ENCODE measurements at places on chromosomes 16 and 17.

GRCh38 chr16:89130448-89130847 lies 36.8 kb downstream of the ACSF3 start:
- DNase-seq, result no peak

DNA sequence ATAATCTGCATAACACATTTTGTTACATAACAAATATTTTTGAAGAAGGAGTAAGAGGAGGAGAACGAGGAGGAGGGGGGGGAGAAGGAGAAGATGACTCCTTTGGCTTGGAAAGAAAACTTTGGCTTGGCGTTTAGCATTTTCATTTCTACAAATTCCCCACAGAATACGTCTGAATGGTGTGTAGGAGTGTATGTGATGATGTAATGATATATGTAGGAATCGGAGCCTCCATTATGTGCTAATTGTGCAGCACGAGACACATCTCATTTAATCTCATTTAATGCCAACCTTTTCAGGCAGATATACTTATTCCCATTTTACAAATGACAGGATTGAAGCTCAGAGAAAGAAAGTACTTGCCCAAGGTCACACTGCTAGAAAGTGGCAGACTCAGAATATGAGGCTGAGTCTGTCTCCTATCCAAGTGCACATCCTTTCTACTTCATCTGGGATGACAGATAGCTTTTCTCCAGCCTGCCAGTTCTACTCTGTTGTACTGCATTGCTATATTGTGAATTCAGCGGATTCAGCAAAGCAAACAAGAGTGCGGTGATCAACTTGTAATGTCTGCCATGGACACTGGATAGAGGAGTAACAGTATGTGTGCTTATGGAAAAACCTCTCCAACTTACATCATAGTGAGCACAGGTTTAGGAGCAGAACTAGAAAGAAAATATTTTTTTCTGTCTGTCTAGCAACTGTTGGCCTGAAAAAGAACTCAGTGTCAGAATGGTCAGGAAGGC lies 10.4 kb upstream of the SLC47A2 start:
- no peak for DNase-seq

GRCh38 chr16:48684148-48684547 lies 74.2 kb upstream of the N4BP1 start:
- no peak for DNase-seq

- DNase-seq, result peak; percentile 65
These were observed 15.5 kb downstream of the VPS35 start for GRCh38 chr16:46673320-46674013.

DNA sequence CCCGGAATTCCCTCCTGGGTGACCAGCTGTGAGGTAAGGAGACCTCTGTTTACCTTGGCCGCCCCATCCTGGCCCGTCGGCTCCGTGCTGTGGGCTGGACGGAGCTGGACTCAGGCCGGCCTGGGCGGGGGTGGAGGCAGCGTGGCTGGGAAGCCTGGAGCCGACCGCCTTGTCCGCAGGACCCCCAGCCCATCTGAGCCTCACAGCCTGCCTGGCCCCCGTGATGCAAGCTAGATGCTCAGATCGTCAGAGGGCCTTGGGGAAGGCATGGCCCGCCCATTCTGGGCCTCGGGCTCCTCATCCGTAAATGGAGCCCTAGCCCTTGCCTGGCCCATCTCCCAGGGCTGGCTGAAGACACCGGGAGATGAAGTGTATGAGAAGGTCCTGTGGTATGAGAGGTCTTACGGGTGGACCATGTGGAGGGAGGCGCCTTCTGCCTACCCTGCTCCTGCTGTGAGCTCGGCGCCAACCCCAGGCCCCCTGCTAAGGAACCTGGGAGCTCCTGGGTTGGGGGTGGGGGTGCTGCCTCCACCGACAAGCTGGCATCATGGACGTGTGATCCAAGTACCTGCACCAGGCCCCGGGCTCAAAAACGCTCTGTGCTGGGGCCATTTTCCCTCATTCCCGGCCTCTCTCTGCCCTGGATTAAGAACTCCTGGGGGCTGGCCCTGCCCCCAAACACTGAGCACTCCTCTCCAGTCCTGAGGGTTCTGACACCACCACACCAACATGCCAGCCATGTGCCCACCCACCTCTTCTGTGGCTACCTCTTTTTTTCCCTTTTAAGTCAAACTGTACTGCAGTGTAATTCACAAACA lies 5.4 kb upstream of the P2RX1 start:
- no peak for DNase-seq

- DNase-seq, result no peak
These were observed 111.9 kb upstream of the SEC14L1 start for GRCh38 chr17:77028900-77029299.

DNA sequence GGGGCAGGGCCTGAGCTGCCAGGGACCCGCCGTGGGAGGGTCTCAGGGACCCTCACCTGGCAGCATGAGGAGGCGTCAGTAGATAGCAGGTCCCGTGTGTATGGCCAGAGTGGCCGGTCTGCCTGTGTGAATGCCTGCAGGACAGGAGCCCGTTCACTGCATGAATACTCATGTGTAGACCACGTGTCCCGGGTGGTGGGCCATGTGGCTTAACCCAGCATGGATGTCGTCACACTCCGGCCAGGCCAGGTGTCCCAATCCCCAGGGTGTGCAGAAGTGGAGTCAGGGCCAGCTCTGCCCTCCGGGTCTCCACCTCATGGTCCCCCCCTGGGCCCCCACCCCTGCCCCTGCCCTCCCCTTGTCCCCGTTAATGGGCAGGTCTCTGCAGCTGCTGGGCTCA lies 53.7 kb downstream of the BAHCC1 start:
- DNase-seq, result no peak

GRCh38 chr17:42378959-42379594 lies 9.2 kb downstream of the STAT3 start:
- DNase-seq, result no peak

DNA sequence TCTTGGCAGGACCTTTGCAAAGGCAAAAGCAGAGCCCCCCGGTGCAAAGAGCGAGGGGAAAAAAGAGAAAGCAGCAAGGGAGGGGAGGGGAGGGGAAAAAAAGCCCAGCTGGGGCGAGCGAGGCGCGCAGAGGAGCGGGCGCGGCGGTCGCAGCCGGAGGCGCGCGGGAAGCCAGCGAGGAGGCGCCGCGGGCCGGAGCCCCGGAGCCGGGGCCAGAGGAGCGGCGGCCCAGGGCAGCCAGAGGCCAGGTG lies 129 bp downstream of the IRX5 start:
- DNase-seq, result no peak

DNA sequence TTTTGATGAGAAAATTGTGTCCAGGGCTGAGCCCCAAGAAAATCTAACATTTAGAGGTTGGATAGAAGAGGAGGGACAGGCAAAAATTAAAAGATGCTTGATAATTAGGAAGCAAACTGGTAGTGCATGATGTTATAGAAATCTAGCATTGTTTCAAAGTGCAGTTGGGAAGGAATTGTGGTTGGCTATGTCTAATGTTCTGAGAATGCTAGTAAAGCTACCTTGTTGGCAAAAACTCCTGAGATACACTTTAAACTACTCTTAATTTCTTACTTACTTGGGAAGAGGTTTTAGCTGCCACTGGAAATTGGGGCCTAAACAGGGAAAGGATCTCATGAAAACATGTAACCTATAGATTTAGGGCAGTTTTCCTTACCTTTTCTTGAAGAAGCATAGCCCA lies 48.3 kb downstream of the MAP2K4 start:
- no peak for DNase-seq

- DNase-seq, result peak; percentile 16
These were observed 11.7 kb upstream of the CNTNAP4 start for GRCh38 chr16:76265434-76266045.

DNA sequence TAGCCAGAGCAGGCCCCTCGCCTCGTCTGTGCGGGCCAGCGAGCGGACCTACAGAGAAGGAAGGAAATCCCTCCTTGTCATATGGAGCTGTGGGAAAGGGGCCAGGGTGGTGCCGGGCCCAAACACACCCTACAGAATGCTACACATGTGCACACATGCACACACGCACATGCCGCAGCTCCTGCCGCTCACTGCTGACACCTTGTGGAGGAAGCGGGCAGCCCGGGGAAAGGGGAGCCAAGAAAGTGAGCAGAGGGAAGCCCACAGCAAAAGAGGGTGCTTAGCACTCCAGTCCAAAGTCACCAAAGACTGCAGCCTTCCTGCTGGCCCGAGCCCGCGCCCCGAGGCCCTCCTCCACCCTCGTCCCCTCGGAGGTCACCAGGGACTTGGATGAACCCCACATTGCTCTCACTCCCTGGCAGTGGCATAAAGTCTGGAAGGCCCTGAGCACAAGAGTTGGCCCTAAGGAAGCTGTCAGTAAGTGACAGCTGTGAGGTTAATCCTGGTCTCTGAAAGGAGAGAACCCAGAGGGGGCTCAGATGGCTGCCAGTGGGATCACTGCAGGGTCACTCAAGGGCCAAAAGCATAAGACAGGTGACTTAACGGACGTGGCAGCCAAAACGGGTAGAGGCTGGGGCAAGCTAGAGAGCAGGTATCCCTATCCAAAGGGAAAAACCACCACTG lies 68.2 kb downstream of the MYO18A start:
- peak; percentile 76 for DNase-seq

Measured in urothelium cell line (cell line).